ENCODE measurements at places on chromosomes 7 and 10.
A peak's percentile ranks its signal among the peaks of the same experiment; 100 is the strongest.

GRCh38 chr7:18019555-18019954 lies 8.1 kb downstream of the PRPS1L1 start:
- peak; percentile 60 for DNase-seq

DNA sequence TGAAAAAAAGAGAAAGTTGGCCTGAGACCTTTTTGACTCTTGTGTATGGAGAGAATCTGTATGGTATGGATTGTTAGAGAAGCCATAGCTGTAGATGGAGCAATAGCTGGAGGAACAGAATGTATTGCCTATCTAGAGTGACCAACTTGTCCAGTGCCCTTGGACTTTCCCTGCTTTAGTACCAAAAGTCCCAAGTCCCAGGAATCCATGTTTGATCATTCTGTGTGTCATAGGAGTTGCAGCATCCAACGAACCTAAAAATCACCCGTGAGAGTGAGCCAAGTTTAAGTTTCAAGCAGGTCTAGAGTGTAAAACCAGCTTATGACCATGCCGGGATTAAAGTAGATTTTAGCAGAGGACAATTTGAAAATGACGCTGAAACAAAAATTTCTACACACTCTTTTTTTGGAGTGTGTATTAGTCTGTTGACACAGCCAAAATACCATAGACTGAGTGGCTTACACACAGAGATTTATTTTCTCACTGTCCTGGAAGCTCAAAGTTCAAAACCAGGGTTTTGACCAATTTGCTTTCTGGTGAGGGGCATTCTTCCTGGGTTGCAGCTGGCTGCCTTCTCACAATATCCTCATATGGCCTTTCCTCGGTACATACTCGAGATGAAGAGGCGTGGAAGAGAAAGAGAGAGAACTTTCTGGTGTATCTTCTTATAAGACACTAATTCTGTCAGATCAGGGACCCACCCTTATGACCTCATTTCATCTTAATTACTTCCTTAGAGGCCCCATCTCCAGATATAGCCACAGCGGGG lies 36.9 kb upstream of the ZNF518A start:
- no peak for DNase-seq

- DNase-seq, result no peak
Observed at GRCh38 chr7:83701736-83702135, 52.8 kb upstream of the SEMA3E start.

GRCh38 chr7:48107926-48108472 lies 18.9 kb downstream of the UPP1 start:
- no peak for DNase-seq

- DNase-seq, result peak; percentile 25
Observed at GRCh38 chr7:38179776-38180226, 1.8 kb downstream of the STARD3NL start.

DNA sequence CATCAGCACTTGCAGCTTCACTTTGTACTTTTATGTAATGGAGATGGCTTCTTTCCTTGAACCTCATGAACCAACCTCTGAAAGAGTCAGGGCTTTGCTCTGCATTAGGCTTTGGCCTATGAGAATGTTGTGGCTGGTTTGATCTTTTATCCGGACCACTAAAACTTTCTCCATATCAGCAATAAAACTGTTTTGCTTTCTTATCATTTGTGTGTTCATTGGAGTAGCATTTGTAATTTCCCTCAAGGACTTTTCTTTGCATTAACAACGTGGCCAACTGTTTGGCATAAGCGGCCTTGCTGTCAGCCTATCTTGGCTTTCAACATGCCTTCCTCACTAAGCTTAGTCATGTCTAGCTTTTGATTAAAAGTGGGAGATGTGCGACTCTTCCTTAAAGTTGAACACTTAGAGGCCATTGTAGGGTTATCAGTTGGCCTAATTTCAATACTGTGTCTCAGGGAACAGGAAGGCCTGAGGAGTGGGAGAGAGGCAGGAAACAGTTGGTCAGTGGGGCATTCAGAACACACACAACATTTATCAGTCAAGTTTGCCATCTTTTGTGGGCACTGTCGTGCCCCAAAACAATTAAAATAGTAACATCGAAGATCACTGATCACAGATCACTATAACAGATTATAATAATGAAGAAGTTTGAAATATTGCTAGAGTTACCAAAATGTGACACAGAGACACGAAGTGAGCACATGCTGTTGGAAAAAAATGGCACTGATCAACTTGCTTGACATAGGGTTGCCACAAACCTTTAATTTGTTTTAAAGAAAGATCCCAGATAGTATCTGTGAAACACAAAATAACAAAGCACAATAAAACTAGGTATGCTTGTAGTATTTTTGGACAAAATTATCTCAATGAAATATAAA lies 64.7 kb downstream of the NRF1 start:
- no peak for DNase-seq

GRCh38 chr7:106501605-106502580 lies 159.1 kb downstream of the CCDC71L start:
- DNase-seq, result no peak

- no peak for DNase-seq
Observed at GRCh38 chr10:6140965-6141295, 52.1 kb downstream of the RBM17 start.

GRCh38 chr10:15251791-15252380 lies 83.4 kb upstream of the NMT2 start:
- DNase-seq, result no peak

DNA sequence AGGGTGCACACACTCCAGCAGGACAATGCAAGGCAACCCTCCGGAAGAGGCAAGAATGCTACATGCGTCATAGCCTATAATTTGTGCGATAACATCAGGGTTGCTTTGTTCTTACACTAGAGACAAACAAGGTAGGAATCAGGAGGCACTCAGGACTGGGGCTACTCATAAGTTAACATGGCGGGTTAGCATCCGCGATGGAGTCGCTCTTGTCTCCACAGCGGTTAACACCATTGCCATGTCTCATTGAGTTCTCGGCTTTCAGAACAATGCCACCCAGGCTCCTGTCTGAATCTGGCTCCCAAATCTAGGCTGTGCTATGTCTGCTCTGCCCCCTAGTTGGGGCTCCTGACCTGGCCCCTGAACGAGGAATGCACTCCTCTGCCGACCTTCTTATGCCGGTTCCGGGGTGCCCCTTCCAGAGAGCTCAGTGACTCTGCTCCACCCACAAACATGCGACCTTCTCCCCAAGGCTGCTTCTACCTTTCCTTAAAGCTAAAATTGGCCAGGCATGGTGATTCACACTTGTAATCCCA lies 24.9 kb upstream of the SLF2 start:
- DNase-seq, result no peak

DNA sequence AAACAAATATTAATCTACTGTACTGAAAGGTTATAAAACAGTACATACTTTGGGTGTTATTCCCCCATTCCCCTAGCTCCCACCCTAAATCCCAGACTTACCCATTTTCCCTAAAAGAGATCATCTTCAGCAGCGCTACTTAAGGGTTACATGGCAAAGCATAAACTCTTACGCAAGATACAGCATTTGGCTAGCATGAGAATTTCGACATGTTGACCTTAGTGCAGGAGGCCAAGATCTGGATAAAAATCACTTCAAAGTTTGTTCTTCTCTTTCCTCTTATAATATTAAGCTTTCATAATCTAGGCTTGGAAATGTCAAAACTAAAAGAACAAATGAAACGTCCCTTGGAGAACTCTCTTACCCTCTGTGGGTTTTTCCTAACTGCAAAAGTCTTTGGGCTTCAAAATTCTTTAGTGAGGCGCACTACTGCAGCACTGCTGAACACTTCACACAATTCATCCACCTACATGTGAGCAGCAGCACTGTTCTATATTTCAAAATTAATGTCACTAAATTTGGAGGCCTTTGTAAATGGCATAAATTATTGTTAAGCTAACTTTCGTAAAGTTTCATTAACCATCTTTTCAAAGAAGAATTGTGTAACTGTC lies 59.5 kb upstream of the PDLIM1 start:
- DNase-seq, result no peak

GRCh38 chr10:29420744-29421143 lies 131.9 kb downstream of the LYZL1 start:
- no peak for DNase-seq

- DNase-seq, result no peak
Observed at GRCh38 chr7:64873155-64873500, 29.9 kb upstream of the ZNF273 start.

GRCh38 chr7:101589052-101589451 lies 40.0 kb downstream of the MYL10 start:
- DNase-seq, result no peak

DNA sequence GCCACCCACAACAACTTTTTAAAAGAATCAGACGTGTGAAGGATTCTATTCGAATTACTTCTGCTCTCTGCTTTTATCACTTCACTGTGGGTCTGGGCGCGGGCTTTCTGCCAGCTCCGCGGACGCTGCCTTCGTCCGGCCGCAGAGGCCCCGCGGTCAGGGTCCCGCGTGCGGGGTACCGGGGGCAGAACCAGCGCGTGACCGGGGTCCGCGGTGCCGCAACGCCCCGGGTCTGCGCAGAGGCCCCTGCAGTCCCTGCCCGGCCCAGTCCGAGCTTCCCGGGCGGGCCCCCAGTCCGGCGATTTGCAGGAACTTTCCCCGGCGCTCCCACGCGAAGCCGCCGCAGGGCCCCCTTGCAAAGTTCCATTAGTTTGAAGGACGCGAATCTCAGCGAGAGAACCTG lies 461 bp upstream of the HTRA1 start:
- no peak for DNase-seq

GRCh38 chr7:107874605-107875446 lies 16.2 kb upstream of the DLD start:
- peak; percentile 72 for DNase-seq

GRCh38 chr10:71015674-71016073 lies 127.3 kb upstream of the PCBD1 start:
- DNase-seq, result peak; percentile 21

DNA sequence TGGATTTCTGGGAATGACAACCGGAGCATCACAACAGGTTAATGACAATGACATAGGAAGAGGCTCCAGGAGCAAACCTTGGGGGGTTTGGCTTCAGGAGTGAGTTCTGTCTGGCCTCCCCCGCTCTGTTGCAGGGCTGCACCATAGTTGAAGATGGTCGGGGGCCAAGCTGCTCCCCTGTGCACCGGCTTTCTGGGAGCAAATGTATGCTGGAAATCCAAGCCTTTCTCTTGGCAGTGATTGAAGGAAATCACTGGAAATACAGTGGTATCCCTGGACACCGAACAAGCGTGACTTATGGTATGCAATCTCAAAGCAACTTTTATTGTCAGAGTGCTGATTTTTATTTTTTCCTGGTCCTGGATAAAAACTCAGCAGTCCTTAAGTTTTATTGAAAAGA lies 251.9 kb upstream of the ZNF32 start:
- DNase-seq, result no peak

DNA sequence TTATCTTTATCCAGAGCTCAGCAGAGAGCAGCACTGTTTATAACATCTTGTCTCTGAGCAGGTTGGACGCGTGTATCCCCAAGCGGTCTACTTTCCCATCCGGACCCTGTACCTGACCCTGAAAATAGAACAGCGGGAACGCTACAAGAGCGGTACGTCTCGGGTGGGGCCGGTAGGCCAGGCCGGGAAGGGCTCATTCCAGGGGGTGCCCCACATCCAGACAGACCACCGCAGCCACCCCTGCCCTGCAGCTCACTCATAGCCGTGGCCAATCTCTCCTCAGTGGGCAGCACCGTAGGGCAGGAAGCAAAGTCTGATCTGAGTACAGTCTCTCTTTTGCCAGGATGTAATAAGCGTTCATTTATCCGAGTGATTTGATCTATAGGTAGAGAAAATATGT lies 113.7 kb downstream of the TRRAP start:
- DNase-seq, result no peak

GRCh38 chr10:48522011-48522765 lies 82.7 kb downstream of the ARHGAP22 start:
- DNase-seq, result no peak

DNA sequence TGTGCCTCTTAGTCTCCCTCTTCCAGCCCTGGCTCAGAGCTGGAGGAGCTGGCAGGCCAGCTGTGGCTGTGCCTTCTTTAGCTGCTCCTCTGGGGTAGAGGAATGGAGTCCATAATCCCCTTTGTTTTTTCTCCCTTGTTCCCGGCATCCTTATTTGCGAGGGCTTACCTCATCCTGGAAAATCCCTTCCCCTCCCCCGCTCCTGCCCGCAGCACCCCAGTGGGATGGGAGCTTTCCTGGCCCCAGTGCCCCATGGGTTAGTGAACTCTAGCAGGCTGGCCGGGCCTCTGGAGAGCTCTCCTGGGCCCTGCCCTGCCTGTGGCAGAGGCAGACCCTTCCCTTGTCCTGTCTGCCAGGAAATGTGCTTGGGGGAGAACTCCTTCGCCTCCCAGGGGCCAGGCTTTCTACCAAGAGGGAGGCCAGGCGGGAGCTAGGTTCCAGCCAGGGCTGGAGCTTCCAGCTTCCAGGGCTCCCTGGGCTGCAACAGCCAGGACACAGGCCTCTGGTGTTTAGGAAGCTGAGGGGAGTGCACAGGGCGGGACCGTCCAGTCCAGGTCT lies 16.5 kb upstream of the TRIM8 start:
- DNase-seq, result peak; percentile 87

DNA sequence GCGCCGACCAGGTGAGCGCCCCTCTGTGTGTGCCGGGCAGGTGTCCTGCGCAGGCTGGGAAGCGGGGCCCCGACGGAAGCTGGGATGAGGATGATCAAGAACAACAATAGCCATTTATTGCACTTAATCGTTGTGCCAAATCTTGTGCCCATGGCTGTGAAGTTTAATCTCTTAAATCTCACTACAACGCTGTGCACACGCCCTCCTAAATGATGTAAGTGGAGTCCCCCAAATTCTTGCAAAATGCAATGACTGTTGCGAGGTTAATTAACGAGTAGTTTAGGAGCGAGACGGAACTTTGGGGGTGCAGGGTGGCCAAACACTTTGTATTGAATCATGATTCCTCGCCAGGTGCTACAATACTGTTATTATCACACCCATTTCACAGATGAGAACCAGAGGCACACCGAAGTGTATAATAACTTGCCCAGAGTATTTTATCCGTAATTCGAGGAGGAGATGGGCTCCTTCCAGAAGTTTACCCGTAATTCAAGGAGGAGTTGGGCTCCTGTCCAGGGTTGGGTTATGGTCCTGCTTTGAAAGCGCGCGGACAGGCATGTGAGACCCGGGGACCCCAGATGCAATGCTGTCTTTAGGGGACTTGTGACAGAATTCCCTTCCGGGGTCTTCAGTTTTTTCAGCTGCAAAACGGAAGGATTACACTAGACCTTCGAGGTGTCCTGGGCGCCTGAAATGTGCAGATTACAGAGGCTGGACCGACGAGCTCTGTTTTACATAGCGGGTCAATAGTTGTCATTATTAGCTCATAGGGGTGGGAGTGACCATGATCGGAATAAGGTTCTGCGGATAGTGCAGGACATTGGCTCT lies 1.0 kb downstream of the FFAR4 start:
- DNase-seq, result no peak

GRCh38 chr10:132253092-132253687 lies 54.6 kb downstream of the STK32C start:
- DNase-seq, result no peak

- DNase-seq, result peak; percentile 18
Observed at GRCh38 chr10:12252882-12253546, 57.0 kb downstream of the CDC123 start.

DNA sequence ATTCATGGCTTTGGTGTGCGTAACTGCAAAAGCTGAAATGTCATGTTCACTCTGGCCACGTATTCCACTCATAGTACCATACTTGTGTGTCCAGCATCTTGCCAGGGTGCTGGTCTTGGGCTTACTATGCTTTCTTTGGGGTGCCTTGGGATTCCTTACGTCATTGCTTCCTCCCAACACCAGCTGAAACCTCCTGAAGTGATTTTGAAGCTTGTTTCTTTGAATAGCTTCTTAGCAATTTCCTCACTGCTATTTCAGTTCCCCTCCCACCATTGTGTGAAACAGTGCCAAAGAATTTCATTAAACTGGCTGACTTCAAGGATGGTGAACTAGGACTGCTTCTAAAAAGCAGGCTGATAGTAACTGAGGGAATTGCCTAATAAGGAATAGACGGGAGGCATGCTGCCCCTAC lies 36.9 kb downstream of the ENTPD1 start:
- DNase-seq, result no peak

Data from Daoy (cell line).